Stimulated activated CD8-positive, alpha-beta memory T cell treated with anti-CD3 and anti-CD28 coated beads, Interleukin-12 subunit alpha, Interleukin-12 subunit beta, amount 100 ng/mL, for 4 hours (primary cell): ENCODE measurements at places on chromosomes 13 and 19.

DNA sequence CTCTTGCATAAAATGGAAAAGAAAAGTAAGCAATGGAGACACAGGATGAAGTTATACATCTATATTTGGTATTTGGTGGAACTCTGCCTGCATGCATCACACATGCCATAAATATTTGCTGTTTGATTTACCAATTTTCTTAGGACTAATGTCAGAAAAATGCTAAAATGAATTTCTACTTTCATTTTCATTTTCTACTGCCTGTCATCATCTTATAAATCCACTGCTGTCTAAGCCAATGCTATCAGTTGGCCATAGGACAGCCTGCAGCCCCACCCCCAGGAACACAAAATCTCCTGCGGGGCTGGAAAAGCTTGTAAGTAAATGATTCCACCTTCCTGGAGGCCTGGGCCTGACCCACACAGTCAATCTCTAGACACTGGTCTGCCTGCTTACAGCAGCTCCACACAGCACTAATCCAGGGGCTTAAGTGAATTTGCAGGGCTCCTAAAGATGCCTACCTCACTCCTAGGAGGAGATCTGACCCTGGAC is 122.0 kb downstream of the ENOX1 start:
- no peak for DNase-seq

GRCh38 chr19:54952591-54953344 is 5.4 kb upstream of the NLRP7 start:
- no peak for DNase-seq

DNA sequence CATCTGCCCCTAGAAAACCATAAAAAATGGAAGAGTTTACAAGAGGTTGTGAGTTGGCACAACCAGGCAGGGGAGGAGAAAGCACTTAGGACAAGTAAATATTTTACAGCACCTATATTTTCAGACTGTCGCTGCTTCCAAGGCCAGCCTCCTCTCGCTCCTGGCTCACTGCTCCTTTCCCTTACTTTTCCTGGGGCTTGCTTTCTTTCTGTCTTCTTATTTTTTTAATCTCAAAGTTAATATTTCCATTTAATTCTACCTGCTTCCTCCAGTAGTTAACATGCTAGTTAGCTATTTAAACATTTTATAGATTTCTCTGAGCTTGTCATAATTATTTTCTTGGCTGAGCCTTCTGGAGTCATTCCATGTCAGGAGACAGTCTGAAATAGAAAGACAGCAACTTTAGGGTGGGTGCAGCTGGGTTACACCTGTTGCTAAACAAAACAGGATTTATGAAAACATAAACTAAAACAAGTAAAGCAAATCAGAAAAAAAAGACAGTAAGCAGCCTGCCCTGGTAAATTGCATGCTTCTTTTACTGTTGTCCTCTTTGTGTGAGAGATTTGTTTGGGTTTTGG is 330.1 kb downstream of the DLEU7 start:
- no peak for DNase-seq

- DNase-seq, result no peak
These were observed 12.2 kb upstream of the ZNF429 start for GRCh38 chr19:21492947-21493906.

GRCh38 chr13:95298971-95299621 is 2.2 kb downstream of the ABCC4 start:
- no peak for DNase-seq

DNA sequence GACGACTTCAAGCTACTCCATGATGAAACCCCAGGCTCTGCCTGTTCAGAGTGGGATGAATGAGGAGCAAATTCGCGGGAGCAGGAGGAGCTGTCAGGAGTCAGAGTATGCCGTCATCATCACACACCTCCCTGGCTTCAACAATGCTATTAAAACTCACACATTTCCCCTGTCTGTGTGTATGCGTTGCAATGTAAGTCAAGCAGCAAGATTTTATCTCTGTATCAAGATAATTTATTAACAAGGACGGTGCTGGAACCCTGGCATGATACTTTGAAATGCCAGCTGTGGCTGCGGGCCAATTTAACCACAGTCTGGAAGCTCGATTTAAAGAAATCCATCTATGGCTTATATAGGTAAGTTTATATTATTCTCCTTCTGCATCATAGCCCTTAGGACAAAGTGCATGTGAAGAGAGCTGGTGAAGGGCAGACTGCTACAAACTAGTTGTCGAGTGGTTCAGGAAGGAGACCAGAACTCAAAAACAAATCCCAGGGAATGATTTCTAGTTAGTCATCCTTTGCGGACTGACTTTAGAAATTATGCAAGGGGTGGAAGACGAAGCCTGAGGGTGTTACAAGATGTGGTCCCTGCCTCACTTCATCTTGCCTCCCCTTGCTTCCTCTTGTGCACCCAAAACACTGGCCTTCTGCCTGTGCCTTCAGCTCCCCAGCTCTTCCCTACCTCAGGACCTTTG is 486.5 kb downstream of the COG6 start:
- DNase-seq, result no peak

GRCh38 chr13:26503826-26504594 is 53.5 kb upstream of the WASF3 start:
- no peak for DNase-seq

GRCh38 chr13:98450026-98450425 is 126.9 kb downstream of the STK24 start:
- no peak for DNase-seq
